ENCODE measurements at places on chromosomes 5 and 9.
A peak's percentile ranks its signal among the peaks of the same experiment; 100 is the strongest.

DNA sequence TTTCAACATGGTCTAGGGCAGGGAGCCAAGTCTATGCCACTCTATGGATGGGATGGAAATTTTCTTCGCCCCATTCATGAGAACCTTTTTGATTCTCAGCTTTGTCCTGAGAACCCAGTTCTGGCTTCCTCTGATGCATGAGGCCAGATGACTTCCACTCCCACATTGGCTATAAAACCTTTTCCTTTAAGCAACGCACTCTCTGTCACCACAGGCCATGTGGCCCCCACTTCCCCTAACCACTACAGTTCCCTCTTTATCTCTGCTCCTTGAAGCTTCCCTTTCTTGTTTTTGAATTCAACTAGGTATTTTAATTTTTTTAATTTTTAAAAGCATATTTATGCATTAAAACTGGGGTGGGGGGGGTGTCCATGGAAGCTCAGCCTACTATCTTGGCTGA, 401.3 kb downstream of the ENC1 start:
- no peaks in the 10 kb centered on the region for H3K27me3 ChIP-seq
- H3K27ac ChIP-seq, result no peak overlapping the region
- H3K36me3 ChIP-seq, result no peaks in the 10 kb centered on the region
- H3K4me3 ChIP-seq, result no peak overlapping the region

- H3K4me1 ChIP-seq, result no peaks in the 10 kb centered on the region
- no peaks in the 10 kb centered on the region for H3K36me3 ChIP-seq
- H3K27ac ChIP-seq, result no peak overlapping the region
- no peaks in the 10 kb centered on the region for H3K27me3 ChIP-seq
- no peak overlapping the region for H3K4me3 ChIP-seq
Observed at GRCh38 chr5:177123789-177124485, 9.6 kb upstream of the NSD1 start.

DNA sequence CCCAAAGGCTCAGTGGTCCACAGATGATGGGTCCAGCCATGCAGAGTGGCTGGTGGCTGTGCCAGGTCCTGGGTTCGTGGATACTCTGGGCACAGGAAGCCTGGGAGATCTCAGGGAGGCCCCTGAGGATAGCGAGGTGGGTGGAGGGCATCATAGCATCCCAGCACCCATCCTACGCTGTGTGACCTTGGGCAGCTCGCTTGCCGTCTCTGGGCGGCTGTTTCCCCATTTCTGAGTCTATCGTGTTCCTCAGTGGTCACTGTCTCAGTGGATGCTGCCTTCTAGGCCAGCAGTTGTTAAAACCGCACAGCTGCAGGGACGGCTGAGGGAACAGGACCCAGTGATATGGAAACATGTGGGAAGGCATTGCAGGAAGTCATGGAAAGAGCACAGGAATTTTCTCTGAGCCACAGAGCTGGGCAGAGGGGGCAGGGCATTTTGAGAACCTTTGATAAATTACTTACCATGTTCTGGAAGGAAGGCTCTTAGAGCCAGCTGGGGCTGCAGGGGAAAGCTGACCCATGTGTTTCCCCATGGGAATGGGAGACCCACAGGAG, 86.4 kb upstream of the COL5A1 start:
- H3K36me3 ChIP-seq, result no peaks in the 10 kb centered on the region
- H3K4me1 ChIP-seq, result peaks cover 29% of the 10 kb centered on the region
- H3K27me3 ChIP-seq, result no peaks in the 10 kb centered on the region
- H3K4me3 ChIP-seq, result no peak overlapping the region

DNA sequence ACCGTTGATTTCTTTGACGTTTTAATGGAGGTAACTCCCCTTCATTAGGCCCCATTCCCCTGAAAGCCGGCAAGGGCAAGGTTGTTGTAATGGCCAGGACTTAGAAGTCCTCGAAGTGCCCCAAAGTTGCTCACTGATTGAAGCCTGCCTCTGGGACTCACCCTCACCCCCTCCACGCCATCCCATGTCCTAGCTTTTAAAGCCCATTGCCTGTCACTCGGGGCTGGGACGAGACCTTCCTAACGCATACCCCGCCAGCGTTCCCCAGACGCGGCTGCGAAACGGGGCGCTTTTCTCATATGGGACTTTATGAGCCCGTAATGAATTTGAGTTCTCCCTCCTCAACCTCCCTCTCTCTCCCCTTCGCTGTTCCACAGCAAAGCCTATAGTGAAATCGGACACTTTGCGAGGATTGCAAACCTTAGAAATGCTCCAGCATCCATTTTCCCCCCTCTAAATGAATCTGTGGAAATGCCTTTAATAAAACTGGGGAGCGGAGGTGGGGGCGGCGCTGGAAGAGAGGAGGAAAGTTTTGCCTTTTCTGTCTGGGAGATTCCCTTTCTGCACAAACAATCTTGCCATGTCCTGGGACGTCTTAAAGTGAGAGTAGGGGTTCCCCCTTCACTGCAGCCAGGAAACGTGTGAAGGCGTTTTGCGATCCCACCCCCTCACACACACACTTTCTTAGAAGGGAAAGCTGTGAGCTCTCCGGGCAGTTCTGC, 1.5 kb downstream of the PAPPA start:
- peaks cover 37% of the 10 kb centered on the region for H3K4me1 ChIP-seq
- 0 out of 2 replicates have a peak, but pooled peaks cover 7% of the 10 kb centered on the region for H3K36me3 ChIP-seq
- peak overlapping the region; percentile 91 for H3K27ac ChIP-seq
- H3K27me3 ChIP-seq, result no peaks in the 10 kb centered on the region
- peak overlapping the region; percentile 90 for H3K4me3 ChIP-seq

DNA sequence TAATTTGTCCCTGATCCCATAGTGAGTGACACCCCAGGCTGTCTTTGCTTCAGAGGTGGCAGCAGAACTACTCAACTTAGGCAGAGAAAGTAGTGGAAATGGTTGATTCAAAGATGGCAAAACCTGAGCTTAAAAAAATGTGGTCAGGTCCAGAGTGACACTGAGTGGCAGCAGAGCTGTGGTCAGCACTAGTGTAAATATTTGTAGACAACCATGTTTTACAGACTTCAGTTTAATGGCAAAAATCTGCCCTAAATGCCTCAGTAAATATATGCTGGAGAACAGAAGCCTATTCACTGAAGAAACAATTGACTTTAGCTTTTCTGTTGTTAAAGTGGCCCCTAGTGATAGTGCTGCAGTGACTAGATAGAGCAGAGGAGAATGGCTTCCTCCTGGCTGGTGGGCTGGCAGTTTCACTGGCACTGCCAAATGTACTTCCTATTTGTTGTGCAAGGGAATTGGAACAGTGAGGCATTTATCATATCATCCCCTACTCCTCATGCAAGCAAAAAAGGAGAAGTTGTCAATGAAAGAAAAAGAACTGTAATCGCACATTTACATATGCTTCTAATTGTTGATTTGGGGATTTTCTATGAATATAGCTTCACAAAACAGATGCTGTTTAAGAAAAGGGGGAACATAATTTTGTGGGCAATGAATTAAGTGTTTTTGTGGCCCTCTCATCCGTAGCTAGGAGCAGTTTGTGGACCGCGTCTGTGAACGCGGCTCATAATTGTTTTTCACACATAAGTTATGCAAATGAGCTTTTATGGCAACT, 12.0 kb downstream of the PBX3 start:
- H3K4me3 ChIP-seq, result peak overlapping the region; percentile 72
- H3K36me3 ChIP-seq, result no peaks in the 10 kb centered on the region
- peaks cover 22% of the 10 kb centered on the region for H3K4me1 ChIP-seq
- peak; percentile 68 for DNase-seq
- H3K27ac ChIP-seq, result peak overlapping the region; percentile 3
- no peaks in the 10 kb centered on the region for H3K27me3 ChIP-seq

GRCh38 chr9:72894342-72894741, 58.5 kb downstream of the ALDH1A1 start:
- peak overlapping the region; percentile 64 for H3K27ac ChIP-seq
- no peak overlapping the region for H3K4me3 ChIP-seq
- no peaks in the 10 kb centered on the region for H3K27me3 ChIP-seq
- H3K4me1 ChIP-seq, result peaks cover 10% of the 10 kb centered on the region

Measured in GM23248 (cell line).